Activated CD8-positive, alpha-beta memory T cell treated with anti-CD3 and anti-CD28 coated beads for 24 hours (primary cell): ENCODE measurements at places on chromosomes 12 and 14.

GRCh38 chr14:93332397-93332852 is 411 bp downstream of the BTBD7 start:
- DNase-seq = no peak

- DNase-seq = no peak
Observed at GRCh38 chr12:63406781-63407180, 255.8 kb upstream of the AVPR1A start.

GRCh38 chr12:124680863-124681778 is 113.7 kb upstream of the NCOR2 start:
- no peak for DNase-seq

DNA sequence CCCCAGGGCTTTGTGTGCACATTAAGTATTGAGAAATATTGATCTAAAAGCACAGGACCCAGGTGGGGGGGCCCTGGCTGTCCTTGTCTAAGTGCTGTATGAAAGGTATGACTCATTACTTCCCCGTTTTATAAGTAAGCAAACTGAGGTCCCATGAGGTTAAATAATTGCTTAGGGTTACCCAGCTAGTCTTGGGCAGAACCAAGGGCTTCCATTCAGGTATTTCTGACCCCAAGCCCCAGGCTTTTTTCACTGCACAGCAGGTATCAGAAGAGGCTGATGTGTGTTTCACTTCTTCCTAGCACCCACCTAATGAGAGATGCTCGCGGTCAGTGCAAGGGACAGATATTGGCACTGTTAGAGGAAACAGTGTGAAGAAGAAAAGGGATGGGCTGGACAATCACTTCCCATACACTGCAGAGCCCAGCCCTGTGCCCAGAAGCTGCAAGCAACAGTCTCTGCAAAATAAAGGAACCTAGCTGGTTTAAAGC is 4.7 kb upstream of the TC2N start:
- DNase-seq = no peak

- DNase-seq = peak; percentile 84
Observed at GRCh38 chr12:54404061-54405004, 14.7 kb downstream of the ITGA5 start.

- DNase-seq = no peak
Observed at GRCh38 chr12:93226361-93226760, 151.4 kb upstream of the NUDT4 start.

DNA sequence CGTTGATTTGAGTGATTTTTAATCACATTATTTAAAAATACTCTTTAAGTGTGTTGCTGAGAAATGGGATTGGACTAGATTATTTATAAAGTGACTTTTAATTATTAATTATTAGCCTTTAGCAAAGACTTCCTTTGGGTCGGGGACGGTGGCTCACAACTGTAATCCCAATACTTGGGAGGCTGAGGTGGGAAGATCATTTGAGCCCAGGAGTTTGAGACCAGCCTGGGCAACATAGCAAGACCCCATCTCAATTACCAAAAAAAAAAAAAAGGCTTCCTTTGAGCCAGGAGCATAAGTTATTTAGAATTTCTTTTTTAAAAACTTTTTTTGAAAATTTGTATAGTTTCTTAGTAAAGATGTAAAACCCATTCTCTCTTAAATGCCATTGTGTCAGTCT is 8.8 kb downstream of the CHURC1 start:
- DNase-seq = no peak

GRCh38 chr12:42804928-42805327 is 215.4 kb upstream of the PRICKLE1 start:
- DNase-seq = no peak

- DNase-seq = no peak
Observed at GRCh38 chr14:60356906-60357550, 108.0 kb downstream of the PPM1A start.

DNA sequence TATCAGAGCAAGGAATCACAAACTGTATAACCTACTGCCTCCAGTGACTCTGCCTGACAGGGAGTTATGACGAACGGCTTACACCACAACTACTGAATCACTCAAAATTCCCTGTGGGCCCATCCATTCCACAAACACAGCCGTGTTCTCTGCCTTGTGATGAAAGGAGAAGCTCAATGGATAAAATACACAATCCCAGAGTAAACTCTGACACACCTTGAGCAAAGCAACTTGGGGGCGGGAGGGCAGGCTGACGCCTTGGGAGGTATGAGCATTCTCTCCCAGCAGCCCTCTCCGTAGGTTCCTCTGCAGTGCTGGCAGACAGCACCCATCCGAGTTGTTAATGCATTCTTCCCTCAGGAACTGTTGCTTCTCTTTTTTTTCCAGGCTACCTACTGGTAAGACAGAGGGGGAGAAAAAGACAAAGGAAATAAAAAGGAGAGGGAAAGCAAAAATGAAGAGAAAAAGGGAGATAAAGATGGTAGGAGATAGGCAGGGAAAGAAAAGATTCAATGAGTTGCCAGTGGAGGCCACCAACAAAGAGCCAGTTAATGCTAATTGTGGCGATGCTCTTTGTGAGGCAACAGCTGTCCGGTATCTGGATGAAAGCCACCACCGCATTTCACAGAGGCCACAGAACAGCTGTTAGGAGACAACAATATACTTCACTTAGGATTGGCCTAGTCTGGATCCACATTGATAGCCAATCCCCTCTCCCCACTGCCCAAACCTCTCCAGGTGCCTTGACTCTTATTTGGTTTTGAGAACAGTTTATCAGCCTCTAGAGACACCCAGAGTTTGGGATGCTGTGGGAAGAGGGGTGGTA is 4.7 kb upstream of the DIO2 start:
- no peak for DNase-seq

DNA sequence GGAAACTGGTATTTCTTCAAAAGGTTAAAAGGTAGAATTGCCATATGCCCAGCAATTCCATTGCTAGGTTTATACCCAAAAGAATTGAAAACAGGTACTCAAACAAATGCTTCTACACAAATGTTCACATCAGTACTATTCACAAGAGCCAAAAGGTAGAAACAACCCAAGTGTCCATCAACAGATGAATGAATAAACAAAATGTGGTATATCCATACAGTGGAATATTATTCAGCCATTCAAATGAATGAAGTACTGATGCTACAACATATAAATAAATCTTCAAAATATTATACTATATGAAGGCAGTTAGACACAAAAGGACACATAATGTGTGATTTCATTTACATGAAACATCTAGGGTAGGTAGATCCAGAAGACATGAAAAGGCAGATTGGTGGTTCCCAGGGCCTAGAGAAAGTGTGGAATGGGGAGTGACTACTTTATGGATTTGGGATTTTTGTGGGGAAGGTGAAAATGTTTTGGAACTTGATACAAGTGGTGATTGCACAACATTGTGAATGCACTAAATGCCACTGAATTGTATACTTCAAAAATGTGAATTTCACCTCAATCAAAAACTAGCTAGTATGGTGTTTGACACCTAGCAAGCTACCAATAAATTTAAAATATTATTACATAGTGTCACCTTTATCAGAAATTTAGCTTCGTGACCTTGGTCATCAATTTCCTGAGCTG is 41.7 kb downstream of the LIN52 start:
- no peak for DNase-seq

DNA sequence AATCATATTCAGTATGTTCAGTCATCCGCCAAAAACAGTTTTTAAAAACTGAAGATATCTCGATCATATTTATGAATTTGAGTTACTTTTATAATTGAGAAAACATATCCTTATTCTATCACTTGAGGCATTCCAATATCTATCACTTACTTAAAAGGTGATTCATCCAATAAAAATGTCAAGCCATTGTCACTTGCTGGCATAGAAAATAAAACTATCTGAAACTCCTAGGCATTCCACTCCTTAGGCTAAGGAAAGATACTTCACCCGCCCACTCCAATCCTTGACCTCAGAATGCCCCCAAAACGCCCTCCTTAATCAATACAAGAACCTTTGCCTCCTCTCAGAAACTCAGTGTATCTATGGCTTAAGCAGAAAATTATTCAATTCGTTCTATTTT is 51.3 kb upstream of the AMIGO2 start:
- DNase-seq = no peak

GRCh38 chr12:44015333-44015941 is 179.6 kb downstream of the TMEM117 start:
- DNase-seq = no peak

GRCh38 chr12:29752121-29752520 is 31.6 kb downstream of the TMTC1 start:
- no peak for DNase-seq

DNA sequence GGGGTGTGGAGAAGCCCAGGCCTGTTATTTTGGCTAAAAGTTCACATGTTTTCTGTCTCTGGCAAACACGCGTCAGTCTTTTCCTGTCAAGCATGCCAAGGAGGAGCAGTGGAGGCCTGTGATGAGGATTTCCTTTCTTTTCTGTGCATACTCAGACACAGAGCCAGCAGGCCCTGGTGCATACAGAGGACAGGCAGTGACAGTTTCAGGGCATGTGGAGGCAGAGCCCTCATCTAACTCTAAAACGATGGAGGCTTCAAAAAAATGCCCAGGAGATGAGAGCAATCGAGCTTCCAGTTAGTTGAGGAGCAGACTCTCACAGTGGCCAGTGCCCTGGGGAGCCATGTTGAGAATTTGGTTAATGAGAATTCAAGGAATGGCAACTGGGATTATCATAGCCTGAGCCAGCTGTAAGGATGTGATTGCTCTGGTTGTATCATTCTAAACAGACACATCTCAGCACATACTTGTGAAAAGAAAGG is 66.5 kb downstream of the TRAFD1 start:
- DNase-seq = no peak

DNA sequence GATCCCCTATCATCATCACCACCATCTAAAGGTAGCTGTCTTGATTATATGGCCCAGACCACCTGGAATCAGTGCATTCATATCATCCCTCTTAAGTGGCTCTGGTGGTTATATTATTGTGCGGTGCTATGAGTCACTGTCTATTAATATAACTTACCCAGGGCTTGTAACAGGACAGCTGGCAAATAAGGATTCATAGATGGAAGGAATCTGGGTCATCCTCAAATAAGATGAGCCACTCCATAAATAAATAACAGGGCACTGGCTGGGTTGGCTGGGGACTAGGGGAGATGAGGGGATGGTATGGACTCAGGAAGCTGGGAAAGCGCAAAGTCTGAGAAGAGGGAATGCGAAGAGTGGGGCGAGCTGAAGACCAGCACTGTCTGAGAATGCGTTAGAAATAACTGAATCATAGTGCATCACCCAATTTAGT is 216.1 kb downstream of the NUAK1 start:
- no peak for DNase-seq

DNA sequence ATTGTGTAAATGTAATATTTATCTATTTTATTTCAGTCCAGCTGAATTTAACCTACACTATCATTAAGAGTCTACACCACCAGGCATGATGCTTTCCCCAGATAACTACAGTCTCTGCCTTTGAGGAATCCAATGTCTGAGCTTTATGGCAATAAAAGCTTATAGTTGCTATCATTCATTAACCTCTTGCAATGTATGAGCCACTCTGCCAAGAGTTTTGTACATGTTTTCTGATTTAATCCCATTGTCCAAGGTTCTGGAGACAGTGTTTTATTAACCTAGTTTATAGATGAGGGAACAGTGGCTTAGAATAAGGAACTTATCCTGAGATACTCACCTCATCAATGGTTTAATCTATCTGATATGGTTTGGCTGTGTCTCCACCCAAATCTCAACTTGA is 17.1 kb upstream of the KITLG start:
- DNase-seq = no peak

DNA sequence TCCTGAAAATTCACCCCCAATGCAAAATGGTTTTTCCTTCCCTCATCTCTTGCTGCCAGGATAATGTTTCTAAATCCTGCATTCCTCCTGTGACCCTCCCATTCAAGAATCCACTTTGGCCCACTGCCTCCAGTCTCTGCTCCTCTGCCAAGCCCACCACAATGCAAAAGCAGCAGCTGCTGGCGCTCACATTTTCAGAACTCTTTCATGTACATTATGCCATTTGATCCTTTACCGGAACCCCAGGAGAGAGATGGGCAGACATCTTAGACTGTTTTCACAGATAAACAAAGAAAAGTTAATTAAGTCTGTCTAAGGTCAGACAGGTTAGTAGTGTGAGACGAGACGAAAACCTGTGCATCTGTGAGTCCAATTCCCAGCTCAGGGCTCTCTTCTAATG is 12.9 kb downstream of the LRIG3 start:
- no peak for DNase-seq

DNA sequence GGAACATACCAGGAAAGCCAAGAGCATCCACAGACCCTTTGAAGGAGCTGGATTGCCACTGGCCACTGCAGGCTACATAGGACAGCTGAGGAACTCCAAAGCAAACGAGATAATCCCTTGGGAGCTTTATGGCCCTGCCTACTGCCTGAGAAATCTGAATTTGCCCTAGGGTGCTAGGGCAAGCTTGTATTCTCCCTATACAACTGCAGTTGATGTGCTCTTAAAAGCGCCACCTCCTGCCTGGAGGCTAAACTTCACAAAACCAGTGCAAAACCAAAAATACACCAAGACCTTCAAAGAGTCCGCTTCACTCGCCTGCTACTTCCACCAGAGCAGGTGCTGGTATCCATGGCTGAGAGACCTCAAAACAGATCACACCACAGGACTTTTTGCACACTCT is 99.6 kb upstream of the KRR1 start:
- DNase-seq = no peak

- DNase-seq = no peak
Observed at GRCh38 chr12:108821407-108822397, 35.7 kb downstream of the SSH1 start.

DNA sequence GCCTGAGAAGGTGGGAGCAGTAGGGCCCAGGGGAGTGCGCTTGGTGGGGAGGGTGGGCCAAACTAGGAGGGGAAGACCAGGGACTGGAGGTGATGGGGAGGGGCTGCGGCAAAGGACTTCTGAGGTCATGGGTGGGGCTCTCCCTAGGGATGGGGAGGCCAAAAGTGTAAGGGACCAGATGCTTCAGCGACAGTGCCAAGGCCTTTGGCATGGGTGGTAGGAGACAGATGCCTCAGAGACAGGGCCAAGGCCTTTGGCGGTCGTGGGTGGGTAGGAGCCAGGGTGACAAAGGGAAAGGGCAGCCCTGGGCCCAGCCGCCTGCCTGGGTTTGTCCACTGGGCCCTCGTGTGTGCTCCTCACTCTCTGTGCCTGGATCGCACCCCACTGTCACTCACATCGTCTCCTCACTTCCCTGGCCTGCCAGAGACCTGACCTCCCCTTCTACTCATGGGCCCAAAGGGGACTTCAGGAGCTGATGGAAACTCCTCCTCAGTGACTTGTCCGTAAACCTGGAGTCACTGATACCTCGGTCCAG is 13.2 kb upstream of the RABGGTA start:
- no peak for DNase-seq

DNA sequence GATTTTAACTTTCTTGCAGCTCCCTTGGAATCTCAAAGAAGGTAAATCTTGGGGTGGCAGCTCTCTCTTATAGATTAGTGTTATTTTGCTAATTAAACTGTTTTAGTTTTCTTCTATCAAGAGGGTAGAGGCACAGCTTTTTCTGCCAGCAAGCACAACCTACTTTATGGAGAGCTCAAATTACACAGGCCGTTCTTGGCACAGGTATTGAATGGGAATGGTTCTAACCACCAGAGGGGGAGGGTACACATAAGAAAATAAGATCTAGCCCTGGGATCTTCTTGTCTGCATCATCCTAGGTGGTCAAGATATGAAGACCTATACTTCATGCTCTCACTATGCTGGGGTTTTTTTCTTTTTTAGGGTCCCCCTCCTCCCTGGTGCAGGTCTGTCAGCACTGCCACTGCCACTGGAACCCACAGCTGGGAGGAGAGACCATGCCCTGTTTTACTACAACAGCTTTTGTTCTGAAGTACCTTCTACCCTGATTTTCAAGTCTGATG is 48.6 kb upstream of the STAC3 start:
- no peak for DNase-seq
